ENCODE measurements at places on chromosomes 13 and 19. TPM values are rescaled to one million over a fixed set of nuclear protein-coding genes. Genes with fewer than 3 reads are reported as not detected.

ZNF180 gene
- total RNA-seq: 6.9 TPM

DNA sequence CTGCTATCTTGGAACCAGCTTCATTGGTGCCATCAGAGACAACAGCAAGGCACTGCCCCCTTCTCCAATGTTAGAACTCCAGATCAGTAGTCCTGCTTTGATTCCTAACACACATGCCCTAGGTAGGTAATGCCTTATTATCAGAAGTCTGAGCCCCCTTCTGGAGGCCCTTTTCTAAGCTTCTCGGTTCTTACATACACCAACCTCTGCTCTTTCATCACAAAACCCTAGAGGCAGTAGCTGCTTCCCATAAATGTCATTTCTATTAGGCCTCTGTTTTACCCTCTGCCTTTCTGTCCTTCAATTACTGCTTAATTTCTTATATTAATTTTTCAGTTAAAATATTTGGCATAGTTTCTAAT, 65.3 kb upstream of the KLHL1 start:
- no peak for DNase-seq

DNA sequence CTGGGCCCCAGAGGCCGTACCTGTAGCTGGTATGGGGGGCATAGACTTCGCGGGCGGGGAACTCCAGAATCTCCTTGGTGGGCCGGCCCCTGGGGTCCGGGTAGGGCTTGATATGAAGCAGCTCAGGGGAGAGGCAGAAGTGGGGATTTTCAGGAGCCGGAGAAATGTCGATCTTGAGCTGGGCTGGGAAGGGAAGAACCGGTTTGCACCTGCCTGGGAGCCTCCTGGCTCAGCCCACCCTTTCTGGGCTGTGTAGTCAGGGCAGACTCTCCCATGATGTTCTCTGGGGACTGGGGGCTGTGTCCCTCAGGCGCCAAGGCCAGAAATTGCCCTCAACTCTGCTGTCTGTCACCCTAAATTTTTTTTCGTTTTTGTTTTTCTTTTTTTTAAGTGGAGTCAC, 2.6 kb downstream of the ANGPTL8 start:
- no peak for DNase-seq

GRCh38 chr19:47691782-47692181, 21.4 kb upstream of the EHD2 start:
- no peak for DNase-seq

DNA sequence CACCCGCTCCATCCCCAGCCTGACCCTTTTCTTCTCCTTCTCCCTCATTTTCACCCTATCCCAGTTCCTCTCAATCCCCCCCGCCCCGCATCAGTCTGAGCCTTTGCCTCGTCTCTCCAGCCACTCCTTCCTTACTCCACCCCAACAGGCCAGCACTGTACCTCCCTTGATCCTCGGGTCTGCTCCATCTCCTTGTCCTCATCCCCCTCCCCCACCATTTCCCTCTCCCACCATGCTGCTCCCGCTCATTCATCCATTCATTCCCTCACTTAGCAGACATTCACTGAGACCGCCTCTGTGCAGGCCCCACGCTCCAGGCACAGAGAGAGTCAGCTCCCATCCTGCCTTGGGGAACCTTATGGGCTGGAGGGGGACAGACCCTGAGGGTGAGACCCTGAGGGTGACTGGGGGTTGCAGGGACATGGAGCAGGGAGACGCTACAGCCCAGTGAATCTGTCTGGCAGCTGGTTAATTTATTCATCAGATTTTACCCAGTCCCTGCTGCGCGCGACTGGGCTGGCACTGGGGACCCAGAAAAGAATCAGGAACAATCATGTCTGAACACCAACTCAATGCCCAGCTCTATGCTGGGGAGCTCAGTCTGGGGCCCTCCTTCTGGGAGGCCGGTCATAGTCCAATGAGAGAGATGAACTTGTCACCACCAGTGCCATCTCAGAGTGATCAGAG, 881 bp downstream of the ARHGAP33 start:
- no peak for DNase-seq

USE1 gene
- 15.8 TPM for total RNA-seq

DNA sequence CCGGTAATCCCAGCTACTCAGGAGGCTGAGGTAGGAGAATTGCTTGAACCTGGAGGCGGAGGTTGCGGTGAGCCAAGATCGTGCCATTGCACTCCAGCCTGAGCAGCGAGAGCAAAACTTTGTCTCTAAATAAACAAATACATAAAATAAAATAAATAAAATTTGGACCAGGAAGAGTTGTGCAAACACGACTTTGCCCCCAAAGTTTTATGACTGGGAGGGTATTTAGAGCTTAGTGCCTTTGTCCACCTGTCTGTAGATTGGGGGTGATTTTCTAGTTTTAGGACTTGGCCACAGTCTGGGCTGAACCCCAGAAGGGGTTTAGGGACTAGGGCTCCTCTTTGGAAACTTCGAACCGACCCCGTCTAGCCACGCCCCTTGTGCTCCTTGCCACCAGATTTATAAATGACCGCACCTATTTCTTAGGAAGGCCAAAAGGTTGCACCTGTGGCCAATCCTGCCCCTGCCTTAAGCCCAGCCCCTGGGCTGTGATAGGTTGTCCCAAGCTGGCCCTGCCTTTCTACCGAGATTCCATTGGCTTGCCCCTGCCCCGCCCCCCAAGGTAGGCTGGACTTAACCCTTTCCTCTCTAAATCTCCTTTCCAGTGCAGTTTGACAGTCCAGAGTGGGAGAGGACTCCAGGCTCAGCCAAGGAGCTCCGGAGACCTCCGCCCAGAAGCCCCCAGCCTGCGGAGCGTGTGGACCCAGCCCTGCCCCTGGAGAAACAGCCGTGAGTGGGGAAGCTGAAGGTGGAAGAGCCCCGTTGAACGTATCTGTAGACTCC, 5.3 kb downstream of the SHD start:
- DNase-seq: peak; percentile 78

ZNF382 gene
- total RNA-seq: 26.8 TPM

GRCh38 chr19:51293571-51294210, 17.8 kb upstream of the IGLON5 start:
- no peak for DNase-seq

GRCh38 chr13:111913761-111914140, 153.2 kb upstream of the SOX1 start:
- DNase-seq: no peak

DNA sequence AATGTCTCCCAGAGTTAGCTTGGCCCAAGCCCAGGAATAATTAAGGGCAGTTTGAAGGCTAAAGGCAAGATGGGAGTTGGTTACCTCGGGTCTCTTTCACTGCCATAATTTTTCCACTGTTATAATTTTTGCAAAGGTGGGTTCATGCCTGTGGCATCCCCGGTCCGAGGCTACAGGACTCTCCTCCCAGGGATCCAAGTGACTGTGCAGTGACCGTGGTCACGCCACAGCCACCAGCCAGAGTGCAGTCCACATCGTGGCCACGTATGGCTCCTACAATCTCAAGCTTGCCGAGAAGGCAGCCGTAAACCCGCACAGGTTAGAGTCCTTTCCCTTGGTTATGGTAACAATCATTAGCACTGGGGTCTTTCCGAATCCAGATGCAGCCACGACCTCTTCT, 36.8 kb downstream of the C13orf46 start:
- DNase-seq: no peak

DNA sequence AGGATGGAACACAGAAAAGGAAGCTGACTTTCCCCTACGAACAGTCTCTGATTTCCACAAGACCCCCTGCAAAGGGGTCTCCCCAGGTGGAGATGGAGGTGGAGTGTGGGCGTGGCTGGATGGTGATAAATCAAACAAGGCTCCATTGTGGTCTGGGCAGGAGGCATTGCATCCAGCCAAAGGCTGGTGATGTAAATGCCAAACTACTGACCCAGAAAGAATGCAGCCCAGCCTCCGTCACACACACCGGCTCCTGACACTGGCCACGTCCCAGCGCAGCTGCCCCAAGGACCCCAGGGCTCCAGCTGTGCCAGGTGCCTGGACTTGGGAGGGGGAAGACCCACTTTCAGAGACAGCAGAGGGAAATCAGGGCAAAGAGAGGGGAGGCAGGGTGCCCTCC, 6.3 kb downstream of the SLC7A1 start:
- DNase-seq: peak; percentile 31

GRCh38 chr19:12665281-12665573, 1.3 kb downstream of the MAN2B1 start:
- DNase-seq: no peak

GRCh38 chr19:32748497-32748896, 28.9 kb downstream of the TDRD12 start:
- no peak for DNase-seq

- no peak for DNase-seq
These were observed 14.2 kb downstream of the ZNF331 start for GRCh38 chr19:53552001-53552721.

MAST1 gene
- 8.5 TPM for total RNA-seq

GRCh38 chr13:28271056-28271840, 132.9 kb downstream of the PAN3 start:
- DNase-seq: no peak

FCHO1 gene
- total RNA-seq: 15.6 TPM

FCER2 gene
- total RNA-seq: 0.87 TPM

GRCh38 chr19:18333680-18334079, 6.7 kb upstream of the PGPEP1 start:
- no peak for DNase-seq

DNA sequence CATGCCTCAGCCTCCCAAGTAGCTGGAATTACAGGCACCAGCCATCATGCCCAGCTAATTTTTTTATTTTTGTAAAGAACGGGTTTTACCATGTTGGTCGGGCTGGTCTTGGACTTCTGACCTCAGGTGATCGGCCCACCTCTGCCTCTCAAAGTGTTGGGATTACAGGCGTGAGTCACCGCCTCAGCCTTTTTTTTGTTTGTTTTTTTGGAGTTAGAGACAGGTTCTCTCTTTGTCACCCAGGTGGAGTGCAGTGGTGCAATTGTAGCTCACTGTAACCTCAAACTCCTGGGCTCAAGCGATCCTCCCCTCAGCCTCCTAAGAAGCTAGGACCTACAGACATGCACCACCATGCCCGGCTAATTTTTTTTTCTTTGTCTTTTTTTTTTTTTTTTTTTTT, 15.6 kb upstream of the NOTCH3 start:
- DNase-seq: no peak

GRCh38 chr13:33153421-33154404, 131.8 kb downstream of the STARD13 start:
- DNase-seq: no peak

SIRT6 gene
- total RNA-seq: 22.0 TPM

DNA sequence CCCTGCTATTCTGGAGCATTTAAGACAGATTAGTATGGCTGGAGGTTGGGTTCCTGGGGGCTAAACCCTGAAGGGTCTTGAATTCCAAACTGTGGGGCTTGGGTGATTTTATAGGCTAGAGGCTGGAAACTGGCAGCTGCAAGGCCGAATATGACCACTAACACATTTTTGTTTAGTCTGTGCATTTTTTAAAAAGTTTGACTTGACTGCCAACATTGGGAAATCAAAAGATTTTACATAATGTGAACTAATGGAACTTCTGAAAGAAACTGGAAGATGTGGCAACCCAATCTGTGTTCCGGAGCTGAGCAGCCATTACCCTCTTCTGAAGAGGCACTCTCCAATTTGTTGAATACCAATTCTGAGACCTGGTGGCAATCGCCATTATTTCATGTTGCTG, 5.1 kb downstream of the ZNF784 start:
- no peak for DNase-seq

ZNF473 gene
- total RNA-seq: 77.7 TPM

ZIK1 gene
- 15.1 TPM for total RNA-seq

GRCh38 chr13:51222037-51222685, at the start of gene FAM124A:
TSS of gene FAM124A (plus strand) at chr13:51222398. CDS start at chr13:51222502, 104 bp downstream.
- DNase-seq: no peak

DNA sequence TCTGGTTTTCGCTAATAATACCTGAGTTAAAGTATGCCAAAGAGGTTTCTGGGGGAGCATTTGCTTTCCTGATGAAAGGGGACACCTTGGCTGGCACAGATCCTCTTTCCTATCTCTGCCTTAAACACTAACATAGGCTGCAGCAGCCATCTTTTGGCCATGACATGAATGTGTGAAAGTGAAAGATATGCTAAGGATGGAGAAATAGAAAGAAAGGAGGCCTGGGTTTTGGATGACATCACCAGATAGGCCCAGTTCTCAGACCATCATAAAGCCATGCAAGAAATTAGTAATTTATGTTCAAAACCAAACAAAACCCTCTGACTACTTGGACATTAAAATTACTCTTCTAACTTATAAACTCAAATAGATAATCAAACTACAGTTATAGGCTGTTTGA, 279.7 kb downstream of the COG6 start:
- no peak for DNase-seq

CYP4F3 gene
- total RNA-seq: 1.0 TPM

- DNase-seq: no peak
These were observed 51.9 kb downstream of the GARRE1 start for GRCh38 chr19:34306213-34306661.

DNA sequence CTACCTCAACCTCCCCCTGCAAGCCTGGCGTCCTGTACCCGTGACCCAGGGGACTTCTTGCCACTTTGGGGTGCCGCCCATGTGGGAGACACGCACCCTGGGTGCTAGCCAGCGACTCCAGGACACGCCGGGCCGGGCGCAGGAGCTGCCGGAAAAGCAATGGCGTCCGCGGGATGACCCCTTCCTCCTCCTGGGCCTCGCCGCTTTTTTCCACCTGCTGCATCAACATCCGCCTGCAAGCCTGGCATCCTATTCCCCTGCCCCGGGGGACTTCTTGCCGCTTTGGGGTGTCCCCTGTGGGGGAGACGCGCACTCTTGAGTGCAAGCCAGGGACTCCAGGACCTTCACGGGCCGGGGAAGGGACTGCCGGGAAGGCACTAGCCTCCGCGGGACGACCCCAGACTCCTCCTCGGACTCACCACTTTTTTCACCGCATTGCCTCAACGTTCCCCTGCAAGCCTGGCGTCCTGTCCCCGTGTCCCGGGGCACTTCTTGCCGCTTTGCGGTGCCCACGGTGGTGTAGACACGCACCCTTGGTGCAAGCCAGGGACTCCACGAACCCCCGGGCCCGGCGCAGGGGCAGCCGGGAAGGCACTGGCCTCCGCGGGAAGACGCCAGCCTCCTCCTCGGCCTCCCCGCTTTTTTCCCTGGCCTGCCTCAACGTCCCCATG, 237.8 kb downstream of the TUBA3C start:
- no peak for DNase-seq

MUC16 gene
- 4.0 TPM for total RNA-seq

GRCh38 chr13:31982540-31982939, 49.0 kb upstream of the FRY start:
- DNase-seq: peak; percentile 50

ZNF470 gene
- total RNA-seq: 8.3 TPM

DNA sequence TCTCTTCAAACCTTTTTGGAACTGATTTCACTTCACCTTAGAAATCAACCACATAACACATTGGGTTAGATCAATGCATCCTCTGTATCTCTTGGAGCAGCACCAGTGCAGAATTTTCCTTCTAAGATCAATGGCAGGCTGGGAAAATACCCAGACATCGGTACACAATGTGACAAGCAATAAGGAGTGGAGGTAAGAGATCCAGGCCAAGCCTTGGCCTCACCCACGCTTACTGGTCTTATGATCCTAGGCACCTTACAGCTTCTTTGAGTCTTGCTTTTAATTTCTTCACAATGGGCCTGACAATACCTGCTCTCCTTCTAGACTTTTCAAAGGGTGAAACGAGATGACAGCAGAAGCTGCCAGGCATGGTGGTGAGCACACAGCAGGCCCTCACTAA, 232.0 kb downstream of the LACC1 start:
- DNase-seq: no peak

RFPL4A gene
- total RNA-seq: 1.8 TPM

GRCh38 chr19:16585808-16586476, 13.7 kb upstream of the SLC35E1 start:
- no peak for DNase-seq
